ENCODE measurements at places on chromosomes 2 and 18.
A peak's percentile ranks its signal among the peaks of the same experiment; 100 is the strongest.

GRCh38 chr2:163755366-163755765, 19.6 kb upstream of the FIGN start:
- DNase-seq: no peak

DNA sequence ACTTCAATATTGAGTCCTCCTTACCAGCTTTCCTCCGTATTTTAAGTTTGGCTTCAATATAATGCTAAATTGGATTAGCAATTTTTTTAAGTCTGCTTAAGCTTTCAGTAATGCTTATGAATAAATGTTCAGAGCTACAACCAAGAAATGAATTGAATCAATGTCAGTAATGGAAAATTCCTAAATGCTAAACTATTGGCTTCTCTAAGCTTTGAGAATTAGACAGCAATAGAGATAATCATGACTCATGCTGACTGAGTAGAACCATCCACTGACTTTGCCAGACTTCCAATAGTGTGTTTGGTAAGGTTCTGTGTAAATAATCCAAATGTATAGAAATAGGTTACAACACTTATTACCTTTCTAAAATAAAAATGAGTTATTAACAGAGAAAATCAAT, 8.9 kb upstream of the PDE1A start:
- DNase-seq: peak; percentile 66

- peak; percentile 62 for DNase-seq
Measured at GRCh38 chr2:12265646-12266045, 451.1 kb upstream of the TRIB2 start.

GRCh38 chr18:38654946-38655345, 1089.3 kb upstream of the CELF4 start:
- DNase-seq: no peak

DNA sequence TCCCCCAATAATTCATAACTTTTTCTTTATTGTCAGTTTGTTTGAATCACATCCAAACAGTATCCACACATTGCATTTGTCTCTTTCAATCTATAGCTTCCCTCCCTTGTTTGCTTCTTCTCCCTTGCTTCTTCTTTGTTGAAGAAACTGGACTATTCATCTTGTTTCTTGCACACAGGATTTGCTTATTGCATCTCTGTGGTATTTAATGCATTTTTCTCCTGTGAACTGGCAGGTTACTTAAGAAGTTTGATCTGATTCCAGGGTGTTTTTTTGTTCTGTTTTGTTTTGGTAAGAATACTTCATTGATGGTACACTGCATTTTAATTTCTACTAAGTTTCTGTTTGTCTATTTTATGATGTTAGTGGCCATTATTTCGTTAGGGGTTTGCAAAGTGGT, 166.8 kb downstream of the CAMKMT start:
- peak; percentile 87 for DNase-seq

DNA sequence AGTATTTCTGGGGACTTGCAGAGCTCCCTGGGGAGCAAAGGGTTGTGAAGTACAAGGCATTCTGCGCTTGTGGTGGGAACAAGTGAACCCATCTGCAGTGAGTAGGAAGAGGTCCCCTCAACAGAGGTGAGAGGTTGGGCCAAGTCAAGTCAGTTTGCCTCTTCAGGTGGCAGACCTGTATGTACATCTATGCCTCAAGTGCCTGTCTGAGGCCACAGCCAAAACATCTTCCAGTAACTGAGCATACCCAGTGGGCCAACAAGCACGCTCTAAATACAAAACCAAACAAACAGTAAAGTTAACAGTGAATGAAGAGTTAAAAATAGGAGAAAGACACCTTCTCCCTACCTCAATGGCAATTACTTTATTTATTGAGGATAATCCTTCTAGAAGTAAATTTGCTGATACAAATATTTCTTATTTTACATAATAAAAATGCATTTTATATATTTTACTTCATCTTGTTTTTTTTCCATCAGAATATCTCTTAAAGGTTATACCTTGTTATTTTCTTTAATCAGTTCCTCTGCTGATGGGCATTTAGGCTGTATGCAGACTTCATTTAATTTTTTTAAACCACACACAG, 2.5 kb downstream of the GYPC start:
- no peak for DNase-seq

- DNase-seq: no peak
Measured at GRCh38 chr2:60441800-60442199, 111.7 kb downstream of the BCL11A start.

- DNase-seq: peak; percentile 83
Measured at GRCh38 chr2:28398101-28398834, 5.6 kb downstream of the FOSL2 start.

- no peak for DNase-seq
Measured at GRCh38 chr2:78147466-78147865, 625.3 kb upstream of the LRRTM4 start.

GRCh38 chr2:132757002-132757589, 87.1 kb upstream of the LYPD1 start:
- DNase-seq: no peak

DNA sequence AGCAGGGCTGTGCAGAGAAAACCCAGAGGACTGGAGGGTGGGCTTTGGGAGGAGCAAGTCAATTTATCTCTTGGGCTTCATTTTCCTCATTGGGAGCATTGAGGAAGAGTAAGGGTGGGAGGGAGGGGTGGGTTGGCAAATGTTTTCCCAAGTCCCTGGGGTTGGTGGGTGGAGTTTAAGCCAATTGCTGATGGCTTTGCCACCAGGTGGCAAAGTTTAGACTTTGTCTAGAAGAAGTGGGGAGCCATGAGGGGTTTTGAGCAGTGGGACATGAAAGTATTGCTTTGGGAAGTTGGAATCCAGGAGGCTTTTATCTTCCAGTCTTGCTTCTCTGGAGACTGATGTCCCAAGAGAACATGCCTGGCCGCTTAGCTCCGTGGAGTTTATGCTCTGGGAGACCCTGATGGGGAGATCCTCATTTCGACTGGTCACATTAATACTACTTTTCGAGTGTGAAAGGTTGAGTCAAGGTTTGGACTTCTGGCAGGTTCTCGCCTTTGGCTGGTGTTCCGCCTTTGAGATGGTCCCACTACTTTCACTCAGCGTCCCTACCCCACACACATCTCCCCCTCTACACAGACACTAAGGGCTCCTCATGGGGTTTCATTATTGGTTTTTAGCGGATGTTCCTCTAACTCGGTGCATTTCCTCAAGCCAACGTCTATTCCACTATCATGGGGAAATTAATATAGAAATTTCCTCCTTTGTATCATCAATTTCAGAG, 126.7 kb downstream of the PRKCE start:
- DNase-seq: no peak

- no peak for DNase-seq
Measured at GRCh38 chr18:44959013-44959412, 278.3 kb downstream of the SETBP1 start.

GRCh38 chr2:190564838-190565237, 30.3 kb upstream of the NEMP2 start:
- DNase-seq: no peak

DNA sequence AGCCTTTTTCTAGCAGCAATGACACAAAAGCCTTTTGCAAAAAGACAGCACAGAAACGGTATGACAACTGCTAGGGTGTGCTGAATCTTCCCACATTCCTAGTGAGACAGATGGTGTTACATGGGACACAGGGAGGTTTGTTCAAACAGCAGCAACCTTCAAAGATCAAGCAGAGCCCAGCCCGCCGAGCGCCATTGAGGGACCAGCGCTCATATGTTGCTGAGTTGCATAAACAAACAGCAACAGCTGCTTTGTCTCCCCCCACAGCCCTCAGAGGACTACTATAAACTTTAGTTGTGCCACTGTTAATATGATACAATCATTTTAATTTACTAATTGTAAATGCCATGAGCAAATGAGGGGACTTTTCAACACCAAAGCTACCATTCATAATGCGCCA, 117.7 kb downstream of the ZEB2 start:
- no peak for DNase-seq

- no peak for DNase-seq
Measured at GRCh38 chr18:48904847-48905394, 45.8 kb downstream of the SMAD7 start.

DNA sequence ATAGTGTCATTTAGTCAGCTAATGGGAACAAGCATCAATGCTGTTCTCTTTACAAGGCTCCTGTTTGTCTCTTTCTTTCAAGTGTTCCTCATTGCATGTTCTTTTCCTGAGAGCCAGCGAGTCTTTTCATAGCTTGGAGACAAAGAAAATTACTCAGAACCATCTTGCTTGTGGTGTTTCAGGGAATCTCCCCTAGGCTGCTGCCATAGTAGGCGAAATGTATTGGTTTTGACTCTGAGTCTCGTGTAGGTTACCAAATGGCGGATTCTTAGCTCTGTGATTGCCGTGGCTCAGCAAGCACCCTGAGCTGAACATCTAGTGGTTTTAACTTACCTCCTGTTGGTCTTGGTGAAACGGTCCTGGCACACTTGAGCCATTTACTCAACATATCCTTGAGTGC, 68.7 kb downstream of the RHBDD1 start:
- DNase-seq: no peak

DNA sequence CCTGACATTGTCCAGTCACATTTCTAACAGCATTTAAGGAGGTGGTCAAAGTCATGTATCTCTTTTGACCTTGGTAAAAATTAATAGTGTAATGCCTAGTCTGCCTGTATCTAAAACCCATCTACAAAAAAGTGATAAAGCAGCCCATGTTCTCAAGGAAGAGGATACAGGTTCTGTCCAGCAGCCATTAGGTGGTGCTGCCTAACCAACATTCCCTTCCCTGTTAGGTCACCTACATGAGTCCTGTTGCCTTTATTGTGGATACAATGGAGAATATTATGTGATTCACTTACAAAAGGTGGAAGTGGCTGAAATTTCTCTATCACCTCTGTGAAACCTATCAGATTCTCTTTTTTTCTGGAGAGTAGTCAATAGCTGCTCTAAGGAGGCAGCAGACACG, 52.5 kb downstream of the AQP4 start:
- DNase-seq: peak; percentile 56

DNA sequence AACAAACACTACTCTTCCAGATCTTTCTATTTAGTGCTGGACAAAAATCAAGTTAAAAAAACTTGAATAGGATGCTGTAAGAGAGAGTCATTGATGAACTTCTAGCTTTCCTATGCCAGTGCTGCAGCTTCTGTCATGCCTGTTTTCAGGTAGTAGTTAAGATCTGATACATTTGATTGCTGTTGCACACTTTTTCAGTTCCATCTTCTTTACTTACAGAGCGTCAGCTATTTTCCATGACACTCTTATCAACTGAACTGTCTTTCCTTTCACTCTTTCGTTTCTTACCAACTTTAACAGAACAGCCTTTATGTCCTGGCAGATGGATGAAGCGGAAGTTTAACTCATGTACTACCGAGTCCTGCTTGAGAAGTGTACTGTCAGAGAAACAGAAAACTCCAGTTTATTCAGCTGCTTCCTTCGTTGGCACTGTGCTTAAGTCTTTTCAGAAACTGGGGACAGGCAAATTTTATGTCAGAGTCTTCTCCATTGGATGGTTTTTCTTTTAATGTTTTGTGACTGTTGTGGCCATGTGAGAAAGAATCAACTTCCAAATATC, 145.9 kb upstream of the KLHL14 start:
- DNase-seq: no peak

DNA sequence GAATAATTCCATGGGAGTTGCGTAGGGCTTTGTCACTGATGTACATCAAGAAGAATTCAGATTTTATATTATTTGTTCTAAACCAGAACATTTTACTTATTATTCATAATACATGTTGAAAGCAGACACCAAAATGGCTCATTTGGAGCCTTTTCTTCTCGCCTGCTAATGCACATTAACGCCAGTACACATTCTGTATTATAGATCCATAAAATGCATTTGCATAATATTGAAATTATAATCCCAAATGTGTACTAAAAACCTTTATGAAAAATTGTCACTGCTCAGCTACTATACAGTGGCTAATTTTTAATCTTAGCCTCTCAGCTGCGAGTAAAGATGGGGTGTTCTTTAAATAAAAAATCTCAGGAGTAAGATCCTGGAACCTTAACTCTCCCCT, 452.2 kb upstream of the HNRNPA3 start:
- no peak for DNase-seq

- DNase-seq: peak; percentile 94
Measured at GRCh38 chr18:12946549-12947284, 1.1 kb upstream of the SEH1L start.

DNA sequence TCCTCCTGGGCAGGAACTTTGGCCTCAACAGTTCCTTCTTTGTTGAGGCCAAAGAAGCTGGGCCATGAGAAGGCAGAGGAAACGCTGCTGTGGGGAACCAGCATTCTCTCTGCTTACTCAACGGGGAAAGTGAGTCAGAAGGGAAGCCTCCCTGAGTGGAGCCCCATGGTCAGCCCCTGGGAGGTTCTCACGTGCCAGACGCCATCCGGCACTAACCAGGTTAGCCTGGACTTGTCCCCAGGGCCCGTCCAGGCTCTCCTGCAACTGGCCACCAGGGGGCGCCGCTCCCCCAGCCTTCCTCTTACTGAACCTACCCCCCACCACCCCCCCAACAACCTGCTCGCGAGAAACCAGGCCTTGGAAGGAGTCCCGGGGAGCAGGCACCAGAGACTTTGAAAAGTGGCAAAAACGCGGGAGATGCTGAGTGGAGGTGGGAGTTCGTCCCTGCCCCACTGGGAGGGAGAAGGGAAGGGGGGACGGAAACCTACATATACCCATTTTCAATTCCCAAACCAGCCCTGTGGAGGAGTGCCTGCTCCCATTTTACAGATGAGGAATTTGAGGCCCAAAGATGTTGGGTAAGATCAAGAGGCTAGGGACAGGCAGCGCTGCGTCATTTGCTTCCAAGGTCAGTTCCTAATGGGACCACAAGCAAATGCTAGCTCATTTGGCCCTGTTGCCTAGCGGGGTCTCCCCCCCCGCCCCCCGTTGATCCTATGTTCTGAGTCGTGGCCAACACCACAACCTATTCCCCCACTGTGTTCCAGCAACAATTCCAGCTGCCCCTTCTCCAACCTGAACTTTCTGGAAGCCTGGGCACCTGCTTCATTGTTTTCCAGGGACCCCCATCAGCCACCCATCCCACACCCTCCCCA, 20.0 kb downstream of the TEX44 start:
- peak; percentile 97 for DNase-seq

DNA sequence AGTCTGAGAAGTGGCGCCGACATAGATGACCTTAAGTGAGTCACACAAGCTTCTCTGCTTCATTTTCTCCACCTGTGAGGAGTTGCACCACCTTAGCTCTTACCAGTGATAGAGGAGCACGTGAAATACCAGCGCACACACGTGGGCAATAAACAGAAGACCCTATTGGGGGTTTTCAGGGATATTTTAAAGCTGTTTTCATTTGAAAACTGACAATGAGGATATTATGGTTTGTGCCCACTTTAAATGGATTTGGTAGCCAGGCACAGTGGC, 47.3 kb upstream of the FZD7 start:
- DNase-seq: no peak

DNA sequence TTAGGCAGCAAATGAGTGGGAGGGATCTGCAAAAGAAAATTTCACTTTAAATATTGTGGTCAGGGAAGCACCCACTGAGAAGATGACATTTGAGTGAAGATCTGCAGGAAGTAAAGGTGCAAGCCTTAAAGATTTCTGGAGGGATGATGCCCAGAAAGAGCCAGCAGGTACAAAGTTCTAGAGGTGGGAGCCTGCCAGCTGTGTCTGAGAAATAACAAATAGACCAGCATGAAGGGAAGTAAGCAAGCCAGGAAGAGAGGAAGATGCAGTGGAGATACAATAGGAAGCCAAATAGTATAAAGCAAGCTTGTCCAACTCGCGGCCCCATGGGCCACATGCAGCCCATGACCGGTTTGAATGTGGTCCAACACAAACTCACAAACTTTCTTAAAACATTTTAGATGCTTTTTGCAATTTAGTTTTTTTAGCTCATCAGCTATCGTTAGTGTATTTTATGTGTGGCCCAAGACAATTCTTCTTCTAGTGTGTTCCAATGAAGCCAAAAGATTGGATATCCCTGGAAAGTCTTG, 489.9 kb downstream of the DCC start:
- no peak for DNase-seq
